Osteoblast (primary cell): ENCODE measurements at places on chromosomes 6 and 20. TPM values are rescaled to one million over a fixed set of nuclear protein-coding genes. Genes with fewer than 3 reads are reported as not detected.

- DNase-seq = peak; percentile 49
Measured at GRCh38 chr20:41446456-41446855, 79.8 kb upstream of the EMILIN3 start.

- no peak for DNase-seq
Measured at GRCh38 chr6:39777218-39777617, 15.0 kb upstream of the DAAM2 start.

- peak; percentile 67 for DNase-seq
Measured at GRCh38 chr6:45378334-45378926, 696 bp upstream of the SUPT3H start.

DNA sequence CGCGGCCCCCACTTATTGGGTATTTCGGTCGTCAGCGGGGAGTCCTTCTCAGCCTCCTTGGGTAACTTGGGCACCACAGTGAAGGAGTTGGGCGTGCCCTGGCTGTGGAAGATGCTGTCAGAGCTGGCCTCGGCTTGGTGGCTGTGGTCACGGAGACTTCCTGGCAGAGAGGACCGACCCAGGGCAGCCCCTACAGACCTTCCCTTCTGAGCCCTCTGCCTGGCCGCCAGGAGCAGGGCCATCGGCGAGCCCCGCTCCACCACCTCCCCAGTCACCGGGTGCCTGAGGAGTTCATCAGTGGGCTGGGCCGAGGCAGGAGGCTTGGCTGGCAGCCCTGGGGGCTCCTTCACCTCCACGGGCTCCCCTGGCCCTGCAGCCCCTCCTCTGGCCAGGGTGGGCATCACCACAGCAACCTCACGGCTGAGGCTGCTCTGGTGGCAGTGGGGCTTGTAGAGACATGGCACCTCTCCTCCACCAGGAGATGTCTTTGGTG lies 37.2 kb downstream of the C6orf132 start:
- DNase-seq = no peak

DNA sequence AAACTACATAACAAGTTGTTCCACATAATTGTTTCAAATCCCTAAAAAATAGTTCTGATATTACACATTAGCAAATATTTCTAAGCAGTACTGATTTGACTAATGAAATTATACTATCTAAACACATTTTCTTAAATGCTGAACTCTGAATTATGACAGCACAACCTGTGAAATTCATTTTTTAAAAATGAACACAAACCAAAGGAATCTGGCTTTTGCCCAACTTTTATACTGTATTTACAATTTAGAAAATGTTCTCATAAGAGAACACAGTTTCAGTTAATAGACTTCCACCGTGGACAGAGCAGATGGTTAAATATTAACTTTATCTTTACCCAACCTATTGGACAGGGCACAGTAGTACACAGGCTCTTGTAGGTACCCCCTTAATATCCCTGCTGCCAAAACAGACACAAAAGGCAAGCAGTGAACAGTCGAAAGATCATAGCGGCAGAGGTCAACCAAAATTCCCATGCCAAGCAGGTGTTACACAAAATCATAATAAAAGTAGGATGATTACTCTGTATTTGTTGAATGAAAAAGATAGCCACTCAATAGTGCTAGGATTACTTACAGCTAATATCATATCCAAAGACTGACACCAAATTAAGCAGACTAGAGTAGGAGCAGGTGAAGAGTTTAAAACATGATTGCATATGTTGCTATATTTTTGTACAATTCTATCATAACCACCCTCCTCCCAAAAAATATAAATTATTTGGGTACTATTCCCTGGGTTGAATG lies 122.5 kb downstream of the RNGTT start:
- no peak for DNase-seq

- DNase-seq = peak; percentile 34
Measured at GRCh38 chr6:116364321-116364720, 6.4 kb upstream of the DSE start.

- peak; percentile 97 for DNase-seq
Measured at GRCh38 chr6:1624851-1625781, 15.4 kb downstream of the FOXC1 start.

GRCh38 chr20:22385602-22386305 lies 198.6 kb downstream of the FOXA2 start:
- no peak for DNase-seq

DNA sequence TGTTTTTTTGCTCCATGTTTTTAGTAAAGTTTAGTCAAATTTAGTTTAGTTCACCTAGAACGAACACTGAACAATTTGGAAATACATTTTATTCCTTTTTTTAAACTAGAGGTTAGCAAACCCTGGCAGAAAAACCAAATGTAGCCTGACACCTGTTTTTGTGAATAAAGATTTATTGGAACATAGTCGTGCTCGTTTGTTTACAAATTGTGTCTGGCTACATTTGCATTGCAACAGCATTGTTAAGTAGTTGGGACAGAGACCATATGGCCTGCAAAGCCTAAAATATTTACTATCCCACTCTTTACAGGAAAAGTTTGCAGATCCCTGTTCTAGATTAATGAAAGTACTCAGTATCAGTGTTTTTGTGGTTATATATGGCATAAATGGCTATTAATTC lies 56.9 kb downstream of the CD109 start:
- no peak for DNase-seq

GRCh38 chr20:61845233-61845671 lies 220.4 kb downstream of the TAF4 start:
- peak; percentile 68 for DNase-seq

DNA sequence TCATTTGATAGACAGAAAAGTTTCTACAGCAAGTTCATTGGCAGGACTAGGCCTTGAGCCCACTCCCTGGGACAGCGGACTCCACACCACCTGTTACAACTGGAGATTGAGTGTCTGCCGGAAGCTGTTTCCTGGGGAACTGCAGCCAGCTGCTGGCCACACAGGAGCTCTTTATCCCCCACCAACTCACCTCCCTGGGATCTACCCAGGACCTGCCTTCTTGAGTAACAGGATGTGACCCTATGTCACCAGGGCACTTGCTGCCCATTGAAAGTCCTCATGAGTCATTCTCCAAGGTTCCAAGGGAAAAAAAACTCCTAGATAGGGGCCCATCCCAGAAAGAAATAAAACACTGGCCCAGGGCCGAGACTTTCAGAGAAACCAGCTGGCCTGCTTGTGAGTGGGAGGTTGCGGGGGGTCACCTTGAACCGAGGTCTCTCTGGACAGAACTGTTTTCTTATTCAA lies 37.4 kb upstream of the SLC9A8 start:
- peak; percentile 62 for DNase-seq

GRCh38 chr20:19451231-19451922 lies 238.9 kb downstream of the SLC24A3 start:
- no peak for DNase-seq

- DNase-seq = peak; percentile 38
Measured at GRCh38 chr6:54191461-54191860, 80.2 kb downstream of the MLIP start.

DNA sequence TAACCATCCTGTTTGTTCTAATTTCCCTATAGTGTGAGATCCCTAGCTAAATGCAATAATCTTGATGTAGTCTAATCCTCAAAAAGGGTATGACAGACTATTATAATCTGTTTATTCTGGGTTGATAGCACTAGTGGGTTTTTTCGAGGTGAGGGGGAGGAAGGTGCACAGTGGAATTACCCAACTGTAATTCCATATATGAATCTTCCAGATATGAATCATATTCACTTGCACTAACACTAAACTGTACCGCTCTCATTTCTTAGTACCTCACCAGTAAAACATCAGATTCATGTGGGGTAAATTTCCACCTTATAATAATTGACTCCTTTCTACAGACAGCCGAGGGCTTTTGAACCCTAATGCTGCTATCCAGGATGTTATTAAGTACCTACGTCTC lies 16.5 kb downstream of the NCOA7 start:
- no peak for DNase-seq

DNA sequence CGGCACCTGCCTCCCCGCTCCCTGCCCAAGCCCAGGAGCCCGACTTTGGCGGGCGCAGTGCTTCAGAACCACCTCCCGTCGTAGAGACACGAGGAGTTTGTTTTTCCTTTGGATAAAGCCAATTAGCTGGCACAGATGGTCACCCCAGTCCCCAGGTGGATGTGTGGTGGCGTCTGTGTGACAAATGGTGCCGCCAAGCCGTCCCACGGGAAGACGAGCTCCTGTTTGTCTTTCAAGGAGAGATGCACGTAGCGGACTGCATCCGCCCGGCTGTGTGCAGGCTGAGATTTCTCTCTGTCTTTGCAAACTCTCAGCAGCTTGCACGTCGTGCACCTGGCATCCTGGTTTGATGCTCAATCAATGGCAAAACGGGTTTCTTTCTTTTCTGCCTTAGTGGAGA lies 16.1 kb upstream of the MRGBP start:
- no peak for DNase-seq

- DNase-seq = no peak
Measured at GRCh38 chr20:11826334-11826733, 91.4 kb upstream of the BTBD3 start.

- peak; percentile 21 for DNase-seq
Measured at GRCh38 chr20:18657575-18657974, 69.7 kb downstream of the DTD1 start.

DNA sequence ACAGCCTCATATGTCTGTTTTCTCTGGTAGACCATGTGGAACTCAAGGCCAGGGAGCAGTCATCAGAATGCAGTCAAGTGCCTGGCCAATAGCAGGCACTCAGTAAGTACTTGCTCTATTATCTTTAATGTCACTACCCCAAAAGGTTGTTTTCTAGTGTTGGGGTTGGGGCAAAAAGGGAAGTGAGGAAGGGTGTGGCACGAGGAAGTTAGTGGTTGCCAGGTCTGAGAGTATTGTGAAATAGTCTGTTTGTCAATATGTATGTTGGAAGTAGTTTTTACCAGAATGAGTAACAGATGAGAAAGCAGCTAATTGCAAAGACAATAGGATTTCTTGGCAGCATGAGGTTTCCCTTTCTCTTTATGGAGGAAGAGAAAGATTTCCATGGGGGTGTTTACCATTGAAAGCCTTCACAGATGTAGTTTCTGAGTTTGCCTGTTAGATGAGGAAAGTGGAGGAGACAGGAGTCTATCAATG lies 59.5 kb upstream of the ARMH2 start:
- peak; percentile 38 for DNase-seq

DNA sequence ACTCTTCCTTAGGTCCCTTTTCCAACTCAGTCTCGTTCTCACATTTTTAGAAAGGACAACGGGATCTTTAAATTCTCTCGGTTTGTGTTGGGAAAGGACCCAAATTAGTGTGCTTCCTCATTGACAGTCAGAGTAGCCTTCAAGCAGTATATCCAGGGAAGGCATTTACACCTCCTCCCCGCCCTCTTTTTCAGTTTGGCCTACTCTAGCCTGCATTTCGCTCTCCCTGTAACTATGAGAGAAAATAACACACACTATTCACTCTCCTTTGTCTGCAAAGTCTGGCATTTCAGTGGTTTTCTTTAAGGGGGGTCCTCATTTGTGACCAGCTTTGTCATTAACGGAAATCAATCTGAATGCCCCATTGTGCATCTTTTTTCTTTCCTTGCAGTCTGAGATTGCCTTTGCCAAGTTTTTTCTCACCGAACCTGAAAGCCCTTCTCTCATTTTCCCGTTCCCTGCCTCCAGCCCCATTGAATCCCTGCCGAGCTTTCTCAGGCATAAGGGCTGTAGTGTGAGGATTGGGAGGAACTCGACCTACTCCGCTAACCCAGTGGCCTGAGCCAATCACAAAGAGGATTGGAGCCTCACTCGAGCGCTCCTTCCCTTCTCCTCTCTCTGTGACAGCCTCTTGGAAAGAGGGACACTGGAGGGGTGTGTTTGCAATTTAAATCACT lies 393 bp upstream of the FABP7 start:
- DNase-seq = no peak

- no peak for DNase-seq
Measured at GRCh38 chr20:44151621-44152416, 35.2 kb downstream of the JPH2 start.

Gene CALHM4
- total RNA-seq = not detected in 2 replicates

Gene PYGB
- total RNA-seq = 191 and 194 TPM in 2 replicates

Gene ELOVL4
- total RNA-seq = 6.8 and 7.6 TPM in 2 replicates

Gene SLC22A23
- 16.2 and 18.1 TPM in 2 replicates for total RNA-seq

Gene RBM12
- total RNA-seq = 57.8 and 62.6 TPM in 2 replicates

Gene MEP1A
- total RNA-seq = not detected in 2 replicates

Gene NRN1
- 29.5 and 56.1 TPM in 2 replicates for total RNA-seq

Gene RSPH9
- under 0.01 and 0.36 TPM in 2 replicates for total RNA-seq

Gene DEFB132
- total RNA-seq = not detected in 2 replicates

Gene SLC26A8
- total RNA-seq = under 0.01 TPM in 1 of 2 replicates, not detected in the other

Gene RFX6
- not detected in 2 replicates for total RNA-seq

Gene SLC22A7
- not detected in 2 replicates for total RNA-seq

Gene TBX18
- total RNA-seq = 64.1 and 65.1 TPM in 2 replicates
